ENCODE measurements at places on chromosomes 5 and 9.

- DNase-seq, result no peak
Observed at GRCh38 chr5:160496334-160496733, 74.7 kb downstream of the PTTG1 start.

- DNase-seq, result no peak
Observed at GRCh38 chr5:1244976-1245375, 19.8 kb downstream of the SLC6A18 start.

- no peak for DNase-seq
Observed at GRCh38 chr5:11007269-11007870, 246.3 kb upstream of the DAP start.

- DNase-seq, result no peak
Observed at GRCh38 chr5:54799645-54800044, 185.7 kb downstream of the ESM1 start.

DNA sequence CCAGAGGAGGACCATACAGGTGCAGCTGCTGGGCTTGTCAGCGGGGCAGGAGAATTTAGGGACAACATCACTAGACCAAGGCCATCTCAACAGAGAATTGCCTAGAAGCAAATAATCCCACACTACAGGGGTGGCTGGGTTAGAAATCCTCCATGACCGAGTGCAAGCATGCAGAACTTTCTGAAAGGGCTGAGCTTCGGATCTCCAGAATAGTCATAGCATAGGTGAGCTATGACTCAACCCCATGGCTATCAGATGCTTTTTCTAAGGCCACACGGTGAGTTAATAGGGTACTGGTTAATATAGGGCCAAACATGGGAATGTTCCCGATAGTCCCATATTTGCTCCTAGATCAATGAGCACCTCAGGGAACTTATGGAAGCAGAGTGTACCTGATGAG is 4.2 kb downstream of the KCNIP1 start:
- DNase-seq, result peak; percentile 11

GRCh38 chr9:82467436-82467835 is 478.9 kb downstream of the SPATA31D1 start:
- DNase-seq, result no peak

GRCh38 chr9:80233102-80233843 is 661.5 kb downstream of the TLE4 start:
- DNase-seq, result no peak

DNA sequence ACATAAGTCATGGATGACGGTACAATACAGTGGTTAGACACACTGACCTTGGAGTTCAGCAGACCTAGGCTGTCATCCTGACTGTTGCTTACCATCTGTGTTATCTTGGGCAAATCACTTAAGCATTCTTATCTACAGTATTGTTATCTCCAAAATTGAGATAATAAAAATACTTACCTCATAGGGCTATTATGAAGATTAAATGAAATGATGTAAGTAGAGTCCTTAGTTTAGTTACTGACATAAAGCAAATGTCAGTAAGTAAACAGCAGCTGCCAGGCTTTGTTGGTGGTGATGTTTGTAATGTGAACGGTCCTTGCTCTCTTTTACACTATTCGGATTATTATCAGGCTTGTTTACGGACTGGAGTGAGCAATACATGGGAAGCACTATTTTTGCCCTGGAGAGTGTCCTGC is 107.3 kb upstream of the DPYSL3 start:
- DNase-seq, result no peak

- DNase-seq, result no peak
Observed at GRCh38 chr9:98108531-98109031, 10.4 kb downstream of the TRIM14 start.

DNA sequence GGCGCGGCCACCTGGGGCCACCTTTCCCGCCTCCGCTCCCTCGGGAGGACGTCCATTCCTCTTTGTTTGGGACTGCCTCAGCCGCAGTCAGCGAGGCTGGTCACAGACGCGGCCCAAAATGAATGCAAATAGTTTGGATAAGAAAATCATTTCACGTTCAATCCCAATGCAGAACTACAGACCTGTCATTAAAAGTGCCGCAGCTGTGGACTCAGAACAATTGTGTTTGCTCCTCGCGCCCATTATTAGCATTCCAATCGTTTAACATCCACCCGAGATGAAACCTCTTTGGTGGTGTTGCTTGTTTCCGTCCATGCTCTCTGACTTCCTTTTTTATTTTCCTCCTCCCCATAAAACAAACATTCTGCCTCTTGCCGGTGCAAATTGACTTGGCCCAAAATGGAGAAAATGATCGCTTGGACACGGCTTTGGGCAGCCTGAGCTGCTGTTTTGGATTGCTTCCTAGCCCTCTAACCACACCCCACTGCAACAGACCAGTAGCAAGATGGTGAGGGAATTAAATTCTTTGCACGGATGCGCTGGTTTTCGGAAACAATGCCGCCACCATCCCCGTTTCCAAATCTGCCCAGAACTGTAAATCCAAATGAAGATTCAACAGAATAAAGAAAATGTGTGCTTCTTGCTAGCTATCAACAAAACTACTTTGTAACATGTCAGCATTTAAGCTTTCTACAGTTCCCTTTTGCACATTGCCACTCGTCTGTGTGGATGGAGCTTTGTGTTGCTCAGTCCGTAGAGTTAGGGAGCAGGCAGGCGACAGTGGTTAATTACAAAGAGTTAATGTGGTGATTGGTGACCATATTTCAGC is 784 bp downstream of the NLN start:
- DNase-seq, result peak; percentile 53

- no peak for DNase-seq
Observed at GRCh38 chr9:29297592-29297991, 1724.3 kb upstream of the C9orf72 start.

DNA sequence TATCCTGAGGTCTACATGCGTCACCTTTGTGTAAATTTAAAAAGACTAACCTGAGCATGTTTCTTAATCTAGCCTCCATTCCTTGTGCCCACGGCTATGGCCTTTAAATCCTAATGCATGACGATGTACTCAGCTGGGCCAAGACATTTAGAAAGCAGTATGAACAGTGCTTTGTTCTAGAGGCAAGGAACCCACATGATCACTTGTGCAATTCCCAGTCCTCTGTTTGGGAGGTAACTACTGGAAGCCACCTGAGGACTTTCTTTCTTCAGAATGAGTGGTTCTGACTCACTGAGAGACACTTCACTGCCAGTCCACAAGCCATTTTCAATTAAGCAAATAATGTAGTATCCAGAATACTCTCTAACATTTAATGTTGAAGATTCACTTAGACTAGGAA is 181.3 kb downstream of the RAB3C start:
- peak; percentile 33 for DNase-seq

DNA sequence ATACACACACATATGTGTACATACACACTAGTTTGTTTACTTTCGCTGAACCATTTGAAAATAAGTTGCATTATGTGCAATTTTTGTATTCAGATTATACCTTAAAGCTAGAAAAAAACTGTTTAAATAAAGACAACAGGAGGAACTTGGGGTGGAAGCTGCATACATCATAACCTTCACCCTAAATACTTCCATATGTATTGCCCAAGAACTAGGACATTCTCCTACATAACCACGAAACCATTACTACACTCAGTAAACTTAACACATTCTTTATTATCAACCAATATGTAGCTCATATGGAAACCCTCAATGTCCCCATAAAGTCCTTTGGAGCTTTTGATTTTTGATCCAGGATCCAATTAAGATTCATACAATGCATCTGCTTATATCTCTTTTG is 83.3 kb downstream of the GIN1 start:
- DNase-seq, result no peak

DNA sequence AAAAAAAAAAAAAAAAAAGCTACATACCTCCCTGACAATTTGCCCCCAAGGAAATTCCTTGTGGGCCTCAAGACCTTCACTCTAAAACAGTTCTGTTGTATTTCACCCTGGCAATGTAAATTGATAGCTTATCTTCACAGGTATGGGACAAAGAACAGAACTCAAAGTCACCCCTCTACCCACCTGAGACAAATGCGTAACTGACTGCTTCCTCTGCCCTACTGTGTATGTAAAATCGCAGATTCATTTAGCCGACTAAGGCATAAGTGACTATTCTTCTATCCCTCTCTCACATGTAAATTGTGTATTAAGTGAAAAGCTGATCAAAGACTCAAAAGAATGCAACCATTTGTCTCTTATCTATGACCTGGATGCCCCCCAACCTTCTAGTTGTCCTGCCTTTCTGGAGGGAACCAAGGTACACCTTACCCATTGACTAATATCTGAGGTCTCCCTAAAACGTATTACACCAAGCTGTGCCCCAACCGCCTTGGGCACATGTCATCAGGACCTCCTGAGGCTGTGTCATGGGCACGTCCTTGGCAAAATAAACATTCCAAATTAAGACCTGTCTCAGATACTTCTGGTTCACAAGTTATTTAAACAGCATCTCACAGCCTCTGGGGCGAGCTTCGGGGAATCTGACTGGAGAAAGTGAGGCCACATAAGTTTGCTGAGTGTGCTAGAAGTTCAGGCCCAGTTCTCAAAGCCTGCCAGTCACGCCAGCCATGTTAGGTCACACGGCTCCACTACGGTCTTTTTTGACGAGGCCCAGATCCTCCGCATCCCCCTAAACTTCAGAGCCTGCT is 954 bp downstream of the TBCA start:
- no peak for DNase-seq

DNA sequence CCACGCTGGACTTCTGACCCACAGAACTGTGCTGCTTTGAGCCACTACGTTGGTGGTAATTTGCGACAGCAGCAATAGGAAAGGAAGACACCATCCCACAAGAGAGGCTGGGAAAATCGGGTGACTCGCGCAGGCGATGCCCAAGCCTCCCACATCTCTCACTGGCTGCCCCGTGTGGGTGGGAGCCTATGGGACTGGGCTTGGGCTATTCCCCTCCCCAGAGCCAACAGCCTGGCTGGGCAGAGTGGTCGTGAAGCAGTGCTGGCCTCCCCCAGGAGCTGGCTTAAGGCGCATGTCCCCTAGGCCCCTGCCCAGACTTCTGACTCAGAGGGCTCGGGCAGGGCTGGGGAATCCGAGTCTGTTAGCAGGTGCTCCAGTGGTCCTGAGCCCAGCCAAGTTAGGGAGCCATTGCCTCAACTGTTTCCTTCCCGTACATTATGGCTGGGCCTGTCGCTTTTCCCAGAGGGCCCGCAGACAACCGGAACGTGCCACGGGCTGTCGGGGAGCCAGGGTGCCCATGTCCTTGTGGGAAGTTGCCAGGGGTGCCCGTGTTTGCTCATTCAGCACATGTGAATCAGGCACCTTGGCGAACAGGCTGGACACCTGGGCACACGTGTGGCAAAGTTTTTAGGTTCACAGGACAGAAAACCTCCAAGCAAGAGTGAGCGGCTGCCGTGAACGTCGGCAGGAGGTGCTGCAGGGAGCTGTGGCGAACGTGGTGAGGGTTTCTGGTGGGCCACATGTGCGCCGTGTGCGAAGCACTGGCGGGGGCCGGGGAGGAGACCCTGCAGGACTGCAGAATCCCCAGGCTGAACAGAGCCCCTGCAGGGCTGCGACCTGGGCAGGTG is 7.0 kb upstream of the RASGEF1C start:
- no peak for DNase-seq

GRCh38 chr9:116156621-116157314 is 3.2 kb downstream of the PAPPA start:
- peak; percentile 45 for DNase-seq

GRCh38 chr5:174378121-174378874 is 332.8 kb downstream of the NSG2 start:
- peak; percentile 21 for DNase-seq

DNA sequence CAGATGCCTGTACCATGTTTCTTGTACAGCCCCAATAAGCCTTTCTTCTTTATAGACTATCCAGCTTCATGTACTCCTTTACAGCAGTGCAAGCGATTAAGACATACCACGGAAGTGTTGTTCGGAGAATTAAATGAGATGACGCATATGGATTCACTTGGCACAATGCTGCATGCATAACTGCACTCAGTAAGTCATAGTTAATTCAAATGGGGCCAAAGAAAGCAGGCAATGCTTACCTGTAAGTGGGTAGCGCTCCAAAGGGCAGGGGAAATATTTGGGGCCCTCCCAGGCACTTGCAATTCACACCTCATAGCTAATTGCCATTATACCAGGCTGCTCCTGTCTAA is 7.7 kb upstream of the ADRA1B start:
- DNase-seq, result peak; percentile 52

DNA sequence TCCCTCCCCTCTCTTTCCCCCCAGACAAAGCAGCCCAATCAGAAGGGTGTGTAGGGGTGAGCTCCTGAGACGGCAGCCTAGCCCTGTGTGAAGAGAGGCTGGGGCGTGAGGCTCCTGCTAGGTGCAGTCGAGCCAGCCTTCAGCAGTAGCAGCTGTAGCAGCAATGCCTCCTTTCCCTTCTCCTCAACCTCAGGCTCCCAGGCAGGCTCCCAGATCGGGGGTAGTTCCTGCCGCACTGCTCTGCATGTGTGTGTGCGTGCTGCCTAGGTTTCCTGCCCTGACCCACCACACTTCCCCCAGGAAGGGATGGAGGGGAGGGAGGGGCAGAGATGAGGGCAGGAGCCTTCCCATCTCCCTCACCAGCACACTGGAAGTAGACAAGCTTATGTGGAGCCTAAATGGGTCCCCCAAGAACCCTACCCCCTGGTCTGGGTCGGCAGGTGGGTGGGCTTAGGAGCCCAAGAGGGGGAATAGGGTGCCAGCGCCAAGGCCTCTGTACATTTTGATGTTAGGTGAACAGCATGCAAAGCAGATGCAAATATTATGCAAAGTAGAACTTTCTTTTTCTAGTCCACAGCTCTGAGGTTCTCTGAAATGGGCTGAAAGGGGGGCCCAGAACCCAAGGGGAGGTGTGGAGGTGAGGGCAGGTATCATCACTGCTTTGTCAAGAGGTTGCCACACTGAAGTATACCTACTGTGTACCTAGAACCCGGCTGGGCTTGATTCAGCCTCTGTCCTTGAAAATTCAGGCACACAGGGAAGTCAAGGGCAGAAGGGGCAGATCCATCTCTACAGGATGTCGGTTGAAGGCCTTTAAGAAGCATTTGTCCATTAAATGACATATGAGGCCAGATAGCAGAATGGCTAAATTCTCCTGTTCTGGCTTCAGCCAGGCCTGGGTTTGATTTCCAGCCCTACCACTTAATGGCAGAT is 57.8 kb downstream of the CXXC5 start:
- DNase-seq, result no peak

GRCh38 chr9:2928411-2928810 is 84.5 kb upstream of the PUM3 start:
- no peak for DNase-seq

- no peak for DNase-seq
Observed at GRCh38 chr5:52786391-52786790, 1.3 kb upstream of the ITGA1 start.

DNA sequence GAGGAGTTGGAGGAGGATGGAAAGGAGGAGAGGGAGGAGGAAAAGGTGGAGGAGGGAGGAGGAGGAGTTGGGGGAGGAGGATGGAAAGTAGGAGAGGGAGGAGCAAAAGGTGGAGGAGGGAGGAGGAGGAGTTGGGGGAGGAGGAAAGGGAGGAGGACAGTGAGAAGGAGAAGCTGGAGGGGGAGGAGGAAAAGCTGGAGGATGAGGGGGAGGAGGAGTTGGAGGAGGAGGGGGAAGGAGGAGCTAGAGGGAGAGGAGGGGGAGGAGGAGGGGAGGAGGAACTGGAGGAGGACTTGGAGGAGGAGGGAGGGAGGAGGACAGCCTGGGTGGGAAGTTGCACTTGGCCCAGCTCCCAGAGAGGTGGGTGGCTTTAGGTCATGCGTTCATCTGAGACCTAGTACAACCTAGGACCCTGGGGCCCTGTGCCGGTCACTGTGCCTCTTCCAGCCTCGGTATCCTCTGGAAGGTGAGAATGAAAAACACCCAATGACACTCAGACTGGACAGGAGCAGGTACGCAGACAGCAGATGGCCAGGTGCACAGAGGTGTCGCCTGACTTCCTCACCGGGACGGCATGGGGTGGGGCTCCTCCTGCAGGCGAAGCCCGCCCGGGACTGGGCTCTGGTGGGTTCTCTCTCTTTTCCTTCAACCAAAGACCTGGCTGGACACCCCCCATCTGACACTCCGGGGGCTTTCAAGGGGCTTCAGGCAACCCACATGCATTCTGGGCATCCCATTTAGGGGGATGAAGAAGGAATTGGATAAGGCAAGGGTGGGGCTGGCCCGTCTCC is 12.2 kb upstream of the SLC2A6 start:
- no peak for DNase-seq
